A549 treated with AZD2906 at 1 μM for 4 hours (cell line): ENCODE measurements at places on chromosomes 11 and 22. TPM values are rescaled to one million over a fixed set of nuclear protein-coding genes. Genes with fewer than 3 reads are reported as not detected.

Gene SERPING1
- total RNA-seq: 0.74 to 1.3 TPM (median 0.90 TPM) in 5 replicates

Gene ILK
- total RNA-seq: 111 to 117 TPM (median 114 TPM) in 5 replicates

Gene STX3
- 19.2 to 27.2 TPM (median 22.7 TPM) in 5 replicates for total RNA-seq

Gene UCP3
- total RNA-seq: 0.87 to 1.4 TPM (median 1.1 TPM) in 5 replicates

Gene PIWIL4
- total RNA-seq: 0.15 to 0.30 TPM (median 0.21 TPM) in 5 replicates

Gene FGF3
- total RNA-seq: not detected in 5 replicates

Gene CD44
- total RNA-seq: 637 to 985 TPM (median 741 TPM) in 5 replicates

Gene IL18
- total RNA-seq: 86.2 to 98.7 TPM (median 87.2 TPM) in 5 replicates

Gene BLID
- total RNA-seq: not detected in 5 replicates

Gene TRIM48
- total RNA-seq: not detected in 5 replicates

Gene OR5F1
- not detected in 5 replicates for total RNA-seq

Gene INPP5J
- 0.45 to 0.60 TPM (median 0.48 TPM) in 5 replicates for total RNA-seq

Gene MUC5AC
- total RNA-seq: 0.95 to 1.9 TPM (median 1.6 TPM) in 5 replicates

Gene RFPL2
- 0.08 to 0.20 TPM (median 0.12 TPM) in 5 replicates for total RNA-seq

Gene GRM5
- 0.01 TPM in 1 of 5 replicates, not detected in the others for total RNA-seq

Gene EXPH5
- 0.03 to 0.06 TPM (median 0.05 TPM) in 5 replicates for total RNA-seq

Gene LSP1
- total RNA-seq: 1.6 to 2.3 TPM (median 1.8 TPM) in 5 replicates

Gene C11orf87
- total RNA-seq: 0.01 to 0.02 TPM (median 0.01 TPM) in 4 of 5 replicates, not detected in the other

Gene OR8B3
- total RNA-seq: not detected in 5 replicates

Gene OR56A3
- not detected in 5 replicates for total RNA-seq

Gene NPAS4
- total RNA-seq: not detected in 5 replicates

Gene OR5A1
- not detected in 5 replicates for total RNA-seq

Gene APOBEC3H
- 0.22 to 0.64 TPM (median 0.30 TPM) in 5 replicates for total RNA-seq

Gene MS4A4A
- total RNA-seq: not detected in 5 replicates

Gene LRRC10B
- total RNA-seq: 0.15 to 0.28 TPM (median 0.21 TPM) in 5 replicates

Gene TEX54
- total RNA-seq: not detected in 5 replicates

Gene TRIM51
- not detected in 5 replicates for total RNA-seq

Gene BDNF
- 7.3 to 9.7 TPM (median 8.3 TPM) in 5 replicates for total RNA-seq

Gene OR4P4
- total RNA-seq: not detected in 5 replicates

Gene GAL3ST1
- total RNA-seq: 7.8 to 12.2 TPM (median 10.9 TPM) in 5 replicates

Gene RAB38
- 0.77 to 1.2 TPM (median 0.94 TPM) in 5 replicates for total RNA-seq

Gene MS4A2
- total RNA-seq: not detected in 5 replicates

Gene ALKBH3
- total RNA-seq: 24.7 to 29.3 TPM (median 26.8 TPM) in 5 replicates

Gene OR6T1
- total RNA-seq: not detected in 5 replicates

Gene PRG3
- total RNA-seq: not detected in 5 replicates

Gene HEPHL1
- total RNA-seq: not detected in 5 replicates

Gene RDX
- 91.4 to 151 TPM (median 121 TPM) in 5 replicates for total RNA-seq

Gene HIC2
- total RNA-seq: 2.2 to 2.9 TPM (median 2.7 TPM) in 5 replicates

Gene IGSF22
- total RNA-seq: not detected in 5 replicates

Gene GAL3ST3
- not detected in 5 replicates for total RNA-seq

Gene EHF
- total RNA-seq: 0.61 to 1.4 TPM (median 1.1 TPM) in 5 replicates

Gene MS4A1
- not detected in 5 replicates for total RNA-seq

Gene TP53AIP1
- 0.07 to 0.11 TPM (median 0.08 TPM) in 3 of 5 replicates, not detected in the others for total RNA-seq

Gene TEX12
- total RNA-seq: not detected in 5 replicates

Gene OR51B5
- total RNA-seq: not detected in 5 replicates

Gene MTCH2
- 123 to 153 TPM (median 136 TPM) in 5 replicates for total RNA-seq

Gene AGBL2
- total RNA-seq: 0.80 to 1.4 TPM (median 1.0 TPM) in 5 replicates

Gene KCNK4
- total RNA-seq: 0.07 to 0.14 TPM in 2 of 5 replicates, not detected in the others

Gene PDGFD
- total RNA-seq: 5.9 to 8.1 TPM (median 6.7 TPM) in 5 replicates
